Heart left ventricle (tissue), 16 donors: ENCODE measurements at places on chromosomes 6 and 20.

DNA sequence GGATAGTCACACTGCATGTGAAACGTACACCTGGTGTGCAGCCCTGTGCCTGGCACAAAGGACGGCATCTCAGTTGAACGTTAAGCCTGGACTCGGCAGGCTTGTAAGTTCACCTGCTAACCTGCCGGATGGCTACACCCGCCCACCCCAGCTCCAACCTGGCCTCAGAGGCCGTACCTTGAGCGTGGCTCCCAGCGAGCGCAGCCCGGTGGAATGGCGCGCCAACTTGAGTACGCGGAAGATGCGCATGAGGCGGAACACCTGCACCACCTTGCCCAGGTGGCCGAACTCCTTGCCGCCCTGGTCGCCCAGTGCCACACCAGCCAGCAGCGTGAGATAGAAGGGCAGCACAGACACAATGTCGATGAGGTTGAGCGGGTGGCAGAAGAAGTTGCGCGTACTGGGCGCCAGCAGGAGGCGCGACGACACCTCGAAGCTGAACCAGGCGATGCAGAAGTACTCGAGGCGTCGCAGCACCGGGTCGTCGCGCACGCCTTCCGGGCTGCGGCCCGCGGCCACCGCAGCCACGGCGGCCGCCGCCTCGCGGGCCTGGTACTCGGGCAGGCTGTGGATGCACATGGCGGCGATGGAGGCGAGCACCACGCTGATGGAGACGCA, 3.3 kb downstream of the KCNS1 start:
- no peak for DNase-seq
- peak overlapping the region; percentile 21 for H3K4me3 ChIP-seq
- peaks cover 62% of the 10 kb centered on the region for H3K27me3 ChIP-seq
- no peak overlapping the region for H3K27ac ChIP-seq

GRCh38 chr20:7770578-7770977, 169.7 kb downstream of the HAO1 start:
- H3K27ac ChIP-seq = no peak overlapping the region
- DNase-seq = peak; percentile 14
- H3K27me3 ChIP-seq = no peaks in the 10 kb centered on the region
- H3K4me3 ChIP-seq = no peak overlapping the region

DNA sequence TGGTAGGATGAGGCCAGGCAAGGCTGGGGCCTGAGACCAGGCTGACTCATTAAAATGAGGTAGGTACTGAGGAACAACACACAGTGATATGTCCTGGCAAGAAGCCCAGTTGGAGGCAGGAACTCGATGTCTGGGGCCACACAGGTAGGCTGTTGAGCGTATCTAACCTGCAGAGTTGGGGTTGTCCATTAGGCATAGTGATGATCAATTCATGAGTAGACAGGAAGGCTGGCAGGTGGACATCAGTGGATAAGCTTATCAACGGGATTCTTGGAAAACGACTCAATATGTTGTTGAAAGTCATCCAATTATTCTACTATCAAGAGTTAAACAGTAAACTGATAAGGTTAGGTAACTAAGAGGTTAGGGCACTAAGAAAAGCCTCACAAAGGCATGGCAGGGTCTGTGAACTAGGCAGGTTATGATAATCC, 193.2 kb upstream of the COL21A1 start:
- H3K4me1 ChIP-seq = peaks cover 5% of the 10 kb centered on the region
- DNase-seq = no peak
- no peak overlapping the region for H3K4me3 ChIP-seq

DNA sequence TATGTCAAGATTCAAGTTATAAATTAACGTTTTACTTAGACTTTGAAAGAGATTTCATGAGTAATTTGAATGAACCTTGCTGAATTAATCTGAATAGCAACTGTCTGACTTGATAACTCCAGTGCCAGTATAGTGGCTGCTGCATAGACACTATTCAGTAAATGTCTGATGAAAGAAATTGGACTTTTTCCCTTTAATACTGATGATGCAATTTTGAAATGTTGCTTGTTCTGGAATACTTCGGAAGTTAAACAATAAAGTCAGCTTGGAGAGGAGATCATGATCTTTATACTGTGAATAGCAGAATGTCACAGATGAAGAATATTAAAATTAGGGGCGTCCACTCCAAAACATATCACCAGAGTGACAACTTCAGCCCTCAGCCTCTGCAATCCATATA, 3.6 kb upstream of the PGBD1 start:
- no peak overlapping the region for H3K4me3 ChIP-seq
- no peaks in the 10 kb centered on the region for H3K27me3 ChIP-seq
- H3K27ac ChIP-seq = no peak overlapping the region
- H3K4me1 ChIP-seq = peaks cover 35% of the 10 kb centered on the region
- peaks cover 51% of the 10 kb centered on the region for H3K36me3 ChIP-seq
- DNase-seq = no peak

DNA sequence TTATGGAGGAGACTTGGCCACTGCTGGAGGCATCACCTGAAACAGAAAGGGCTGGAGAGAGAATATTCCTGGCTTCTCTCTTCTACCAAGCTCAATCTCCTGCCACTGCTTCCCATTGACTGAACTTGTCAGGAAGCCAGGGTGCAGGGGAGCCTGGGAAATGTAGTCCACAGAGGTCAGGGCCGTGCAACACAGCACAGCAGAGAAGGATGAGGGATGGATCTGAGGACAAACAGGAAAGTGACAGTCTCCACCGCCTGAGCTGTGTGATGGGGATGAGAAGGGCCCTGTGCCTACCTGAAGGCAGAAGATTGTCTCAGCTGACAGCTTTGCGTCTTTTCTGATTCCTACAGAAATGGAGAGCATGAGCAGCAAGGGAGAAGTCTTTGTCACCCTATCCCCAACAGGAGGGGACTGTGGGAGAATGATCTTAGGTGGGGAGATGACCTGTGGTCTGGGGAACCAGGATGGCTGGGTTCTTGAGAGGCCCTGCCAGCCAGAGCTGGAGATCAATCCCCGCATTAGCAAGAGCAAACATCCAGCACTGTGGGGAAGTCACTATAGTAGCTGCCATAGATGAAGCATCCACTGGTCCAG, 114.2 kb downstream of the SNX5 start:
- DNase-seq = no peak
- H3K27ac ChIP-seq = no peak overlapping the region
- H3K4me3 ChIP-seq = no peak overlapping the region
- H3K27me3 ChIP-seq = no peaks in the 10 kb centered on the region
- no peaks in the 10 kb centered on the region for H3K36me3 ChIP-seq

DNA sequence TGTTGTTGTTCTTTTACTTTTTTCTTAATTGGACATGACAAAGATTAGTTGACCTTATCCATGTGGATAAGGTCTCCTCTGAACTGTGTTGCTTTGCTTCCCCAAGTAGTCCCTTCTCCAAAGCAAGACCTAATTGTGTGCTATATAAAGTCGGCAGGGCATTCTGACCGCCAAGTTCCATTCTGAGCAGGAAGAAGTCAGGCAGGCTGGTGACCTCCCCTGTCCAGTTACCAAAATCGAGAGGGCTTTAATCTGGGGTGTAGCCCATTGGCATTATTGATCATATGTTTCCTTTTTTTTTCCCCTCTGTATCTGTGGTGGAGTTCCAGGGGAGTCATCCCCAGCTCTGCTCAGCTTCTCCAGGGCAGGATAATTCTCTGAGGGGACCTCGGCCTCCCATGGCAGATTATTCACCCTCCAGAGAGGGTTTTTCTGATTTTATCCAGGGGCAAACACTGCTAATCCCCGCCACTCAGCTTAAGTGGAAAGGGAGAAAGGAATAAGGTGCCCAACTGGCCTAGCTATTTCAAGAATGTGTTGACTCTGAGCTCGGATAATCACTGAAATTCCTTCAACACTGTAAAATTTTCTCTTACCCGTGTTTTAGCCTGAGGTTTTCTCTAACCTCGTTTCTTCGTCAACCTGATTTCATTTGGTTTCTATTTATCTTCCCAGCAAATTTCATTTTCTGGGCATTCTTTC, 71.8 kb upstream of the L3MBTL3 start:
- peaks cover 9% of the 10 kb centered on the region for H3K27me3 ChIP-seq
- H3K36me3 ChIP-seq = no peaks in the 10 kb centered on the region
- no peaks in the 10 kb centered on the region for H3K4me1 ChIP-seq
- no peak overlapping the region for H3K4me3 ChIP-seq

GRCh38 chr20:33281550-33282146, 1.4 kb upstream of the BPIFB1 start:
- H3K27ac ChIP-seq = no peak overlapping the region
- H3K27me3 ChIP-seq = no peaks in the 10 kb centered on the region
- no peak for DNase-seq
- no peaks in the 10 kb centered on the region for H3K4me1 ChIP-seq
- no peaks in the 10 kb centered on the region for H3K36me3 ChIP-seq

DNA sequence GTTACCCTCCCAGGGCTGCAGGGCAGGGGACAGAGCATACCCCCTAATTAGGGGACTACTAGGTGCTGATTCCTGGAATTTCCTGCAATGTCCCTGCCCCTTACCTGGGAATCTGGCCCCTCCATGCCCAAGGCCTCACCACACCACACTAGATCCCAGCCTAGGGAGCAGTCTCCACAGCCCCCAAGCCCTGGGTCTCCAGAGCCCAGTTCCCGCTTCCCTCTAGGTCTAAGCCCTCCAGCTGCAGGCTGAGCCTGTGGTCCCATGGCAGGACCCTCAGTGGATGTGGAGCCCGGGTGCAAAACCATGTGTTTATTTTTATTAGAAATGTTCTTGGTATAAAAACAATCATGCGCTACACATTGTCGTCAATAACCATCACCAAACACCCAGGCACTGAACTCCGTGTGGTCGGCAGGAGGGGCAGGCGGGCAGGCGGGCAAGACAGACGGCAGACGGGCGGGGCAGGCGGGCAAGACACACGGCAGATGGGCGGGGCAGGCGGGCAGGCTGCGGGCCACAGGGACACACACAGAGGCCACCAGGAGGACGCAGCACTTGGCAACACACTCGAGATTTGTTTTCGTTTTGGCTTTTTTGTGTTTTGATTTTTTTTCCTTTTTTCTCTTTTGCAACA, 124.2 kb downstream of the GRM4 start:
- no peaks in the 10 kb centered on the region for H3K4me1 ChIP-seq
- no peak overlapping the region for H3K4me3 ChIP-seq
- no peak overlapping the region for H3K27ac ChIP-seq
- no peak for DNase-seq
- peaks cover 3% of the 10 kb centered on the region for H3K27me3 ChIP-seq

DNA sequence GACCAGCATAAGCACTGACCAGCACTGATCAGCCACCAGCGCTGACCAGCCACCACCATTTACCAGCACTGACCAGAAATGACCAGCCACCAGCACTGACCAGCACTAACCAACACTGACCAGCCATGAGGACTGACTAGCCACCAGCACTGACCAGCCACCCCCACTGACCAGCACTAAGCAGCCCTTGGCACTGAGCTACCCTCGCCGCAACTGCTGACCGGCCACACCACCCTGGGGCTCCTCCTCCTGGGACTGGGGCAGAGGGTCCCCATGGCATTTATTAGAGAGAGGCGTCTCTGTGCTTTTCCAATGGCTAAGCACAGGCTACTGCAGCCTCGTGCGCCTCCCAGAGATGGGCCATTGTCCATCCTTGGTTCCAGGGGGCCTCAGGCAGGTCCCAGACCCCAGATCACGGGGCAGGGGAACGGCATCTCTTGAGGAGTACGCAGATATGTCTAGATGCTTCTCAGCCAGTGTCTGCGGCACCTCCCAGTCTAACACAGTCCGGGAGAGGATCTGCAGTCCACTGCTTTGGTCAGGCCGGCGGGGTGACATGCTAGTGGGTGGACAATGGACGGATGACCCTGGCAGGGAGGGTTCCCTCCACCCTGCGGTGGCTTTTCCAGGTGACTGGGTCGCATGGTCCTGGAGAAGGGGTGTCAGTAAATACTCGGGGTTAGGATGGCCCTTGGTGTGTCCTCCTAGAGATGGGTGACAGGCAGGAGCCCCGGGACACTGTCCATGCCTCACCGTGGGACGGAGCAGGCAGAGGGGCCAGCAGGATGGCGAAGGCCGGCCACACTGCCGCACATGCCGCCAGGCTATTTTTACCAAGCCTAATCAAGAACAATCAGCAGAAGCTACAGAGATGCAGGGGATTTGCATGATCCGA, 168.0 kb downstream of the TAF4 start:
- H3K4me3 ChIP-seq = no peak overlapping the region
- H3K27ac ChIP-seq = no peak overlapping the region
- no peaks in the 10 kb centered on the region for H3K36me3 ChIP-seq
- no peaks in the 10 kb centered on the region for H3K27me3 ChIP-seq
- H3K4me1 ChIP-seq = no peaks in the 10 kb centered on the region

- no peaks in the 10 kb centered on the region for H3K4me1 ChIP-seq
- peaks cover 4% of the 10 kb centered on the region for H3K27me3 ChIP-seq
- H3K36me3 ChIP-seq = no peaks in the 10 kb centered on the region
Measured at GRCh38 chr6:108193131-108193530, 27.3 kb downstream of the NR2E1 start.

GRCh38 chr6:114712129-114712662, 369.4 kb upstream of the HS3ST5 start:
- H3K27me3 ChIP-seq = no peaks in the 10 kb centered on the region
- no peak overlapping the region for H3K4me3 ChIP-seq
- no peak for DNase-seq
- H3K36me3 ChIP-seq = no peaks in the 10 kb centered on the region

GRCh38 chr6:131182991-131183425, 47.7 kb downstream of the AKAP7 start:
- H3K36me3 ChIP-seq = peaks cover 12% of the 10 kb centered on the region
- H3K27me3 ChIP-seq = no peaks in the 10 kb centered on the region
- DNase-seq = no peak
- no peak overlapping the region for H3K4me3 ChIP-seq
- H3K27ac ChIP-seq = no peak overlapping the region

- H3K4me3 ChIP-seq = no peak overlapping the region
- no peaks in the 10 kb centered on the region for H3K36me3 ChIP-seq
- no peaks in the 10 kb centered on the region for H3K27me3 ChIP-seq
Measured at GRCh38 chr6:142566628-142567396, 265.0 kb downstream of the ADGRG6 start.

GRCh38 chr20:4951299-4951698, 50.0 kb downstream of the SLC23A2 start:
- no peak overlapping the region for H3K4me3 ChIP-seq
- H3K36me3 ChIP-seq = no peaks in the 10 kb centered on the region
- peaks cover 17% of the 10 kb centered on the region for H3K4me1 ChIP-seq
- H3K27ac ChIP-seq = no peak overlapping the region
- no peak for DNase-seq
- no peaks in the 10 kb centered on the region for H3K27me3 ChIP-seq

- H3K4me1 ChIP-seq = no peaks in the 10 kb centered on the region
- peak; percentile 52 for DNase-seq
- no peaks in the 10 kb centered on the region for H3K36me3 ChIP-seq
- H3K27ac ChIP-seq = no peak overlapping the region
- H3K4me3 ChIP-seq = no peak overlapping the region
Measured at GRCh38 chr6:154164397-154164796, 125.4 kb downstream of the OPRM1 start.

GRCh38 chr20:31551163-31552081, 37.2 kb downstream of the HM13 start:
- peaks cover 3% of the 10 kb centered on the region for H3K4me1 ChIP-seq
- no peaks in the 10 kb centered on the region for H3K27me3 ChIP-seq
- H3K36me3 ChIP-seq = peaks cover 92% of the 10 kb centered on the region
- H3K27ac ChIP-seq = no peak overlapping the region

- H3K4me3 ChIP-seq = no peak overlapping the region
- no peaks in the 10 kb centered on the region for H3K36me3 ChIP-seq
- no peaks in the 10 kb centered on the region for H3K4me1 ChIP-seq
- no peaks in the 10 kb centered on the region for H3K27me3 ChIP-seq
- no peak overlapping the region for H3K27ac ChIP-seq
Measured at GRCh38 chr6:132683543-132683942, 24.6 kb upstream of the TAAR1 start.
